ENCODE measurements at places on chromosomes 5 and 9.

- no peaks in the 10 kb centered on the region for H3K27me3 ChIP-seq
- no peak overlapping the region for H3K27ac ChIP-seq
- H3K4me1 ChIP-seq: peaks cover 13% of the 10 kb centered on the region
- no peak overlapping the region for H3K4me3 ChIP-seq
- H3K36me3 ChIP-seq: no peaks in the 10 kb centered on the region
- DNase-seq: no peak
Measured at GRCh38 chr5:39225405-39226099, 6.2 kb upstream of the FYB1 start.

DNA sequence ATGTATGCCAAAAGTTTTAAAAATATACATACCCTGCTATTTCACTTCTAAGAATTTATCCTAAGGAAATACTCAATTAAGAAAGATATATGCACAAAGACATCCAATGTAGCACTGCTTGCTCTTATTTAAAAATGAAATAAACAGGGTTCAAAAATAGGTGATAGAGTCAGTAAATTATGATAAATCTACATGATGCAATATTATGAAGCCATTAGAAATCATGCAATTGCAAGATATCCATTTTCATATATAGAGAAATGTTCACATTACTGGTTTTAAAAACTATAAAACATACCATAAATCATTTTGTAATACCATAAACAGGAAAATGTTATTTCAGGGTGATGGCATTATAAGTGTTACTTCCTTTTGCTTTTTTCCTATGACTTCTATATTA is 8.6 kb upstream of the SLC12A2 start:
- H3K4me3 ChIP-seq: no peak overlapping the region
- DNase-seq: no peak
- H3K27me3 ChIP-seq: no peaks in the 10 kb centered on the region

DNA sequence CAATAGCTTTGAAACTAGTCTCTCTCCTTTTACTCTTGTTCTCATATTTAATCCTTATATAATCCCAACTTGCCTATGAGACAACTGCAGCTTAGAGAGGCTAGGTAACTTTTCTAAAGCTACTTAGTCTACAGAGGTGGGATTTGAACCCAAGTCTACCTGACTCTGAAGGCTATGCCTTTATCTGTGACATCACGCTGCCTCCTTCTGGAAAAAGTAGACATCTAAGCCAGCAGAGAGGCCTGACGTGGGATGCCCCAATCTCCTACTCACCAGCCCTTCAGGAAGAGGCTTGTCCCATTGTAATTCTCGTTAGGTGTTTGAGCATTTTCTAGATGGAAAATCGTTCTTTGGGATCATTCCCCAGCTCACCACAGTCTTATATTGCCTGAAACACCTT is 167.5 kb downstream of the HSPA4 start:
- H3K4me1 ChIP-seq: no peaks in the 10 kb centered on the region
- H3K4me3 ChIP-seq: no peak overlapping the region
- H3K27me3 ChIP-seq: no peaks in the 10 kb centered on the region
- H3K27ac ChIP-seq: no peak overlapping the region
- DNase-seq: no peak
- H3K36me3 ChIP-seq: no peaks in the 10 kb centered on the region

DNA sequence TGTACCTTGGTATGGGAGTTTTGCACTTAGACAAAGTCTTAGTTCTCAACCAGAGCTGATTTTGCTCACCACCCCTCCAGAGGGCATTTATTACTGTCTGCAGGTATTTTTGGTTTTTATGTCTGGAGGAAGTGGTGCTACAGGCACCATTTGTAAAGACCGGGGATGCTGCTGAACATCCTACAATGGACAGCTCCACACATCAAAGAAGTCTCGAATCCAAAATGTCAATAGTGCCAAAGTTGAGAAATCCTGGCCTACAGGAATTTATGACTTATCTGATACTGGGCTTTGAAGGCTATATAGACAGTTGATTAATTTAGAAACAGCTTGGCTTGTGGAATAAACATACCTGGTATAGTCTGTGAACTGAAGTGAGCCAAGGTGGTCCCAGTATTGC is 137.5 kb downstream of the PIP5K1B start:
- H3K4me1 ChIP-seq: no peaks in the 10 kb centered on the region
- peaks cover 2% of the 10 kb centered on the region for H3K27me3 ChIP-seq
- no peak overlapping the region for H3K27ac ChIP-seq
- H3K36me3 ChIP-seq: no peaks in the 10 kb centered on the region
- H3K4me3 ChIP-seq: no peak overlapping the region

- peak overlapping the region; percentile 68 for H3K4me3 ChIP-seq
- H3K36me3 ChIP-seq: peaks cover 30% of the 10 kb centered on the region
- H3K4me1 ChIP-seq: peaks cover 29% of the 10 kb centered on the region
- H3K27ac ChIP-seq: no peak overlapping the region
- no peak for DNase-seq
Measured at GRCh38 chr5:177509991-177510566, 453 bp upstream of the DOK3 start.

DNA sequence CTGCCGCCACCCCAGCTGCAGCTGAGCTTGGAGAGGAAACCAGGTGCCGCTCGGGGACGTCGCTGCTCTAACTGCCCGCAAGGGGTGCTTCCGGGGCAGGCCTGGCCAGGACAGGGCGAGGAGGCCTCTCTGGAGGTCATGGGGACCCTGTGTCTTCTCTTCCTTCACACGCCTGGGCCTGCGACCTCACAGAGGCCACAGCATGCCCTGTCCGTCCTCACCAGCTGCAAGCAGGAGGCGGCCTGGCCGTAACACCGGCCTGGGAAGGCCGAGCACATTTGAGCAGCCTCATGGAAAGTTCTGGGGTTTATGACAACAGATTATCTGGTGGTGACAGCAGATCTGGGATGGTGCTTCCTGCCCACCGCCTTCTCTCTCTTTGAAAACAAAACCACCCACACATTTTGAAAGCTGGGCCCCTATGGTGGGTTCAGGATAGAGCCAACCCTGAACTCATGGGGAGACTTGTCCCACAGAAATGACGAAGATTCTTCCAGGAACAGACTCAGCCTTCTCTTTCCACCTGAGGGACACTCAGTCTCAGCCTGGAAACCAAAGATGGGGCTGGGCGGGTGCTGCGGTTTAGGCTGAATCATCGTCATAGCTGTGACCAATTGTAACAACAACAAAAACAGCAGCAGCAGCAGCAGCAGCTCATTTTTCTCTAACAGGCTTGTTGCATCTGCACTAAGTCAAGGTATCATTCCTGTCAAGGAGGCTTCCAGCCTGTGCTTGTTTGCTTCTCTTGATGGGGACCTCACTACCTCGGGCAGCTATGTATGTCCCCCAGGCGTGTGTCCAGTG is 99.6 kb upstream of the RAPGEF1 start:
- H3K36me3 ChIP-seq: no peaks in the 10 kb centered on the region
- peak overlapping the region; percentile 62 for H3K27ac ChIP-seq
- no peak overlapping the region for H3K4me3 ChIP-seq
- H3K4me1 ChIP-seq: peaks cover 7% of the 10 kb centered on the region
- peak; percentile 34 for DNase-seq

- DNase-seq: no peak
- no peaks in the 10 kb centered on the region for H3K36me3 ChIP-seq
- H3K4me3 ChIP-seq: no peak overlapping the region
- no peak overlapping the region for H3K27ac ChIP-seq
- H3K27me3 ChIP-seq: peaks cover 5% of the 10 kb centered on the region
Measured at GRCh38 chr9:84216151-84216550, 124.4 kb downstream of the SLC28A3 start.

GRCh38 chr5:78269088-78269703 is 25.3 kb downstream of the AP3B1 start:
- no peaks in the 10 kb centered on the region for H3K27me3 ChIP-seq
- H3K4me1 ChIP-seq: peaks cover 6% of the 10 kb centered on the region
- no peak overlapping the region for H3K4me3 ChIP-seq
- H3K36me3 ChIP-seq: peaks cover 15% of the 10 kb centered on the region
- DNase-seq: no peak

GRCh38 chr5:14954616-14955343 is 83.2 kb upstream of the ANKH start:
- no peak overlapping the region for H3K27ac ChIP-seq
- peaks cover 4% of the 10 kb centered on the region for H3K4me1 ChIP-seq
- peaks cover 5% of the 10 kb centered on the region for H3K27me3 ChIP-seq
- H3K36me3 ChIP-seq: no peaks in the 10 kb centered on the region
- no peak overlapping the region for H3K4me3 ChIP-seq
- DNase-seq: no peak

GRCh38 chr9:34576597-34577399 is 12.7 kb downstream of the CNTFR start:
- H3K36me3 ChIP-seq: no peaks in the 10 kb centered on the region
- no peak overlapping the region for H3K4me3 ChIP-seq
- no peak for DNase-seq
- peaks cover 57% of the 10 kb centered on the region for H3K27me3 ChIP-seq

GRCh38 chr5:173634465-173634983 is 18.1 kb upstream of the BOD1 start:
- peaks cover 3% of the 10 kb centered on the region for H3K27me3 ChIP-seq
- no peak overlapping the region for H3K27ac ChIP-seq

DNA sequence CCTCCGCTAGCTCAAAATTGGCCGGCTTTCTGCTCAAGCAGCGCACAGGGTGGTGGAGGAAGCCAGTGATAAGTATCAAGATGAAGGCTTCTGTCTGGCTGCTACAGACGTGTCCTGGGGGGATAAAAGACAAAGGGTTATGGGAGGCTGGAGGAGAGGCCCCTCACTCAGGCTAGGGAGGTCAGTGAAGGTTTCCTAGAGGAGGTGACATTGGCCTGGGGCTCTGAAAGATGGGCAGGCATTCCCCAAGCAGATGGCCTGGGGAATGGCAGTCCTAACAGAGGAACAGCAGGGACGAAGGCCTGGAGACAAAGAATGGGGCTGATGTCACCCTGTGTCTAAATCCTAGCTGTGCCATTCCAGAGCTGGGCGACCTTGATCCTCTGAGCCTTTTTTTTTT is 32.3 kb downstream of the OLFML2A start:
- no peaks in the 10 kb centered on the region for H3K36me3 ChIP-seq
- peaks cover 3% of the 10 kb centered on the region for H3K4me1 ChIP-seq
- H3K27me3 ChIP-seq: peaks cover 2% of the 10 kb centered on the region
- DNase-seq: no peak
- H3K27ac ChIP-seq: no peak overlapping the region

DNA sequence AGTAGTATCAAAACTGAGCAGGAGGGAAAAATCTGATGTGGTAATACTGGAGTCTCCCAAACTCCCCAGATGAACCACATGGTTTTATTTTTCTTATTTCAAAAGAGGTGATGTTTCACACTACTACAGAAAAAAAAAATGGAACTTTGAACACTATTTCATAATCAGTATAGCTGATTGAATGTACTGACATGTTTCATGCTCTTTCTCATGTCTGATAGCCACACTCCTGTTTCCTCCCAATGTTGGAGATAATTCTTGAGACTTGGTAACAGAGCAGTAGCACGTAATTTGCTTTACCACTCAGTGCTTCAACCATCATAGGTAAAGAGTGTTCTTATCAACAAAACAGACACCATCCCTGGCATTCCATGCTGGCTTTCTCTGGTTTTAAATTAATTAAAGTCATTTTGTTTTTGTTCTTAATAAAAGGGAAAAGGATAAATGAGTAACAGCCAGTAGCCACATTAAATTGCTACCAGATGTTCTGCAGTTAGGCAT is 85.2 kb downstream of the MUSK start:
- H3K36me3 ChIP-seq: no peaks in the 10 kb centered on the region
- no peak overlapping the region for H3K4me3 ChIP-seq
- H3K27me3 ChIP-seq: peaks cover 2% of the 10 kb centered on the region
- no peak for DNase-seq

DNA sequence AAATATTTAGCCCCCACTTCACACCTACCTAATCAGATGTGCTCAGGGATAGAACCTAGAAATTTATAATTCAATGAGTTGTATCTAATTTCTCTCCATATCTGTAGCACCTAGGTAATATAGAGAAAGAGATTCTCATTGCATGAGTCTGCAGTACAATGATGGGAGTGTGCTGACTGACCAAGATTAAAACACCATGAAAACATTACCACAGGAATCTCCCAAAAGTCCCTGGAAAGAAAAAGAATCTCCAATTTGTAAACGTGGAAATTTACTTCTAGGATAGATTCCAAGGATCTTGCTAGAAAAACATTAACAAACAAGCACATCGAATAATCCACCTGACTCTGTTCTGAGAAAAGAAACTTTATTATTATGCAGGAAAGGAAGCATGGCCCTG is 45.0 kb upstream of the DMRTA1 start:
- H3K4me1 ChIP-seq: no peaks in the 10 kb centered on the region
- DNase-seq: no peak
- H3K27me3 ChIP-seq: no peaks in the 10 kb centered on the region
- H3K27ac ChIP-seq: no peak overlapping the region

- no peak overlapping the region for H3K27ac ChIP-seq
- DNase-seq: no peak
- H3K36me3 ChIP-seq: no peaks in the 10 kb centered on the region
- H3K27me3 ChIP-seq: no peaks in the 10 kb centered on the region
- H3K4me1 ChIP-seq: peaks cover 4% of the 10 kb centered on the region
- H3K4me3 ChIP-seq: no peak overlapping the region
Measured at GRCh38 chr5:14245132-14245925, 102.2 kb downstream of the TRIO start.

- no peak for DNase-seq
- H3K36me3 ChIP-seq: peaks cover 46% of the 10 kb centered on the region
- no peak overlapping the region for H3K4me3 ChIP-seq
Measured at GRCh38 chr5:173020154-173020581, 36.0 kb upstream of the CREBRF start.

- H3K27ac ChIP-seq: no peak overlapping the region
- no peak for DNase-seq
- H3K4me1 ChIP-seq: no peaks in the 10 kb centered on the region
- H3K27me3 ChIP-seq: no peaks in the 10 kb centered on the region
- H3K4me3 ChIP-seq: no peak overlapping the region
Measured at GRCh38 chr5:90226433-90227099, 183.0 kb downstream of the CETN3 start.

DNA sequence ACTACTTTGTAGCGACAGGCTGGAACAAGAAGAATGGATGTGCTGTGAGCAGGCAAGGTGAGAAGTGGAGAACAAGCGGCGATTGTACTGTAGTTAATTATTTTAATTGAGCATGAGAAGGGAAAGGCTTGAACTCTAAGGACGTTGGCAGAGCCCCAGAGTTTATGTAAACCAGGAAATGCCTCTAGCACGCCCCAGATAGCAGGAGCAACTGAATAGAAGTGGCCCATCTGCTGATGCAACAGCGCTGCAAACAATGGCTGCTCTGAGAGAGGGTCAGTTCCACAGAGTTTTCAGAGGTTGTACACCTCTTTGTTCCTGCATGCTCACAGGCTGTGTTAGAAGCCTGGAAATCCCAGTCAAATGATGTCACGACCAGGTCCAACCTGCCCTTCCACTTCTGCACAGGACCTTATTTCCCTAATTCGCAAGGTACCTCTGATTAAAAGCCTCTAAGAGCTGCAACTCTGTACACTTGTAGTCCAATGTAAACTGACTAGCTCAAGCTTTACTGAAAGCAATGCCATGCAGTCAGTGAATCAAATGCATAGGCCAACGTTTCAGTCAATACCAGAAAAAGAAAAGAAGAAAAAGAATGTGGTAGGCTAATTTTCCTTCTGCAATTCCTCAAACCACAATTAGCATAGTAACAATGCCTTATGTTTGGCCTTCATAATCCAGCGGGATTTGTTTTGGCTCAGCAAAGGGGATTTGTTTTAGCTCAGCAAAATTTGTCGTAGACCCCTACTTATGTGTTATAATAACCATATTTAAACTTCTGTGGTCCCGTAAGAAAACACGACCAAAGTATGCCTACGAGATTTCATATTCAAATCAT is 119.6 kb upstream of the RETREG1 start:
- H3K4me1 ChIP-seq: no peaks in the 10 kb centered on the region
- no peak overlapping the region for H3K27ac ChIP-seq
- no peak overlapping the region for H3K4me3 ChIP-seq
